ENCODE measurements at places on chromosomes 5 and 9.

- DNase-seq = no peak
Measured at GRCh38 chr5:43429016-43429415, 16.8 kb upstream of the CCL28 start.

GRCh38 chr5:78605611-78606010 is 43.0 kb downstream of the LHFPL2 start:
- DNase-seq = no peak

GRCh38 chr9:89398621-89399020 is 80.3 kb downstream of the SECISBP2 start:
- no peak for DNase-seq

- DNase-seq = no peak
Measured at GRCh38 chr9:86685556-86685955, 261.8 kb downstream of the GAS1 start.

DNA sequence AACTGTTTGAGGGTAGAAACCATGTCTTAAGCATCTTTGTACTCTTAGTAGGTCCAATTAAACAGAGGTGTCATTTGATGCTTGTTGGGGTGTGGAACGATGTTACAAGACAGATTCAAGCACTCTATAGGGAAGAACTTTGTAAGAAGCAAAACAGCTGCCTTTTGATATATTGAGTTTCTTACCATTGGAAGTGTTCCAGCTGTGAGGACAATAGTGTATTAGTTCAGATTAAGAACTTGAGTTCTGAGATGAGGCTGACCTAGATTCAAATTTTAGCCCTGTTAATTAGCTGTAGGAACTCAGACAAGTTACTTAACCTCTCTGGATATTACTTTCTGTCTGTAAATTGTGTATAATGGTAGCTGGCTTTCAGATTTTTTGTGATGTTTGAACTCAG is 19.6 kb upstream of the ZNF462 start:
- no peak for DNase-seq

- DNase-seq = no peak
Measured at GRCh38 chr5:151699071-151699901, 12.6 kb upstream of the SPARC start.

DNA sequence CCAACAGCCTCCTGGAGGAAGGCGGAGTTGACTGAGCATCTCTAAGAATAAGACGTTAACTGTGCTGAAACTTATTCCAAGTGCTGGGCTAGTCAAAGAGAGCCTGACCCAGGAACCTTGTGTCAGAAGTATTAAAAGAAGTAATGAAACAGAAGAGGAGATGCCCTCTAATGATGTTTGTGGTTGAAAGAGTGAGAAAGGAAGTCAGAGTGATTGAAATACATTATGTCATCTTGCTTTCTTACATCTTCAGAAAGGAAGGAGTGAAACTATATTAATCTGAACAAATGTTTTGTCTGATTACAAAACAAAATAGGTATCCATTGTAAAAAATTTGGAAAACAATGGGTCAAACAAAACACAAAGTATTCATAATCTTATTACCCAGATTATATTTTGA is 460.7 kb downstream of the NTRK2 start:
- DNase-seq = no peak

GRCh38 chr5:135671966-135672365 is 93.2 kb upstream of the CXCL14 start:
- DNase-seq = no peak

GRCh38 chr9:72983512-72984225 is 30.8 kb upstream of the ALDH1A1 start:
- no peak for DNase-seq

Data from activated CD4-positive, alpha-beta T cell treated with anti-CD3 and anti-CD28 coated beads, Interleukin-2, amount 50 U/mL, for 1 hour (primary cell).